ENCODE measurements at places on chromosomes 16 and 17.
A peak's percentile ranks its signal among the peaks of the same experiment; 100 is the strongest.

DNA sequence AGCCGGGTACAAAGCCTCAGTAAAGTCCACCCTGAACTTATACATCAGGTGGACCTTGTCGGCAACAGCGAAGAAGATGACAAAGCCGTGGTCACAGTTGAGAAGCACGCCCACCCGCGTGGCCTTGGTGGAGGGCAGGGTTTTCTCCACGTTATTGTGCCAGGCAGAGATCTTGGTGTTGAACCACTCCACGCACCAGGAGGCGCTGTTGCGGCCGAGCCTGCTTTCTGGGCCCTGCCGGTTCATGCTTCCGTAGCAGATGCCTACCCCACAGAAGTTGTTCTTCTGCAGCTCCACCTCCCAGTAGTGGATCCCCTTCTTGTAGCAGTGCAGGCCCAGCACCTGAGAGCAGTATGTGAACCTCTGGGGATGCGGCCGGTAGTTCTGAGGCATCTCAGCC, 22.1 kb downstream of the TRIM25 start:
- H3K27me3 ChIP-seq = no peaks in the 10 kb centered on the region
- H3K36me3 ChIP-seq = peaks cover 29% of the 10 kb centered on the region
- DNase-seq = peak; percentile 32
- H3K27ac ChIP-seq = no peak overlapping the region
- no peak overlapping the region for H3K4me3 ChIP-seq

DNA sequence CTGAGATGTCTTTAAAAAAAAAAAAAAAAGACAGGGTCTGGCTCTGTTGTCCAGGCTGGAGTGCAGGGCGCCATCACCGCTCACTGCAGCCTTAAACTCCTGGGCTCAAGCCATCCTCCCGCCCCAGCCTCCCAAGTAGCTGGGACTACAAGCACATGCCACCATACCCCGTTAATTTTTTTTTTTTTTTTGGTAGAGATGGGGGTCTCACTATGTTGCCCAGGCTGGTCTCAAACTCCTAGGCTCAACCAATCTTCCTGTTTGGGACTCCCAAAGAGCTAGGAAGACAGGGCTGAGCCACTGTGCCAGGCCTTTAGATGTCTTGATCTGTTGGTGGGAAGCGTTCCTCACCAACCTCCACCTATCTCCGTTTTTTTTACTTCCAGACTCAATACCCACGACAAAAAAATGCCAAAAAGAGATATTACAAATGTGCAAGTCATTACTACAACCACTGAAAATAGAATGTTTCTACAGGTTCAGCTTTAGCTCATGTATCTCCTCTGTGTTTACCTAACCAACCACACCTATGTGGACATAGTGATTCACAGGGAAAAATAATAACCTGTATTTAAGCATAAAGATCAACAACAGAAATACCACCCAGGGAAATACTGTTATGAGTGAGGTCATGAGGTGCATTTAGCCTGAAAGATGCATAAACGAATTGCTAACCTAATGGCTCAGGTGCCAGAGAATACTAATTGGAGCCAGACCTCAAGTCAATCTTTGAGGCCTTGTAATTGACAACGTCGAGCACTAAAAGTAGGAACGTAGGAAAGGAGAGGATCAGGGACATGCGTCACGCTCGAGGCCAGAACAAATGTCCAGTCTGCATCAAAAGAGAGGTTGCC, 22.6 kb downstream of the NACA2 start:
- H3K4me1 ChIP-seq = no peaks in the 10 kb centered on the region
- no peak overlapping the region for H3K27ac ChIP-seq
- H3K27me3 ChIP-seq = peaks cover 30% of the 10 kb centered on the region
- no peaks in the 10 kb centered on the region for H3K36me3 ChIP-seq

- H3K4me3 ChIP-seq = no peak overlapping the region
- H3K36me3 ChIP-seq = no peaks in the 10 kb centered on the region
- H3K27me3 ChIP-seq = no peaks in the 10 kb centered on the region
- no peak for DNase-seq
- peaks cover 7% of the 10 kb centered on the region for H3K4me1 ChIP-seq
- no peak overlapping the region for H3K27ac ChIP-seq
Observed at GRCh38 chr16:78450255-78450654, 350.8 kb downstream of the WWOX start.

GRCh38 chr16:54362591-54363206, 76.1 kb upstream of the IRX3 start:
- H3K36me3 ChIP-seq = no peaks in the 10 kb centered on the region
- peaks cover 68% of the 10 kb centered on the region for H3K27me3 ChIP-seq
- no peak for DNase-seq
- no peaks in the 10 kb centered on the region for H3K4me1 ChIP-seq

GRCh38 chr17:77422104-77422747, 281.5 kb downstream of the SEC14L1 start:
- no peak for DNase-seq
- H3K4me3 ChIP-seq = no peak overlapping the region
- H3K27ac ChIP-seq = peak overlapping the region; percentile 81
- no peaks in the 10 kb centered on the region for H3K27me3 ChIP-seq
- peaks cover 16% of the 10 kb centered on the region for H3K36me3 ChIP-seq

Data from central memory CD8-positive, alpha-beta T cell (primary cell).